PC-9 (cell line): ENCODE measurements at places on chromosomes 7 and 10.

DNA sequence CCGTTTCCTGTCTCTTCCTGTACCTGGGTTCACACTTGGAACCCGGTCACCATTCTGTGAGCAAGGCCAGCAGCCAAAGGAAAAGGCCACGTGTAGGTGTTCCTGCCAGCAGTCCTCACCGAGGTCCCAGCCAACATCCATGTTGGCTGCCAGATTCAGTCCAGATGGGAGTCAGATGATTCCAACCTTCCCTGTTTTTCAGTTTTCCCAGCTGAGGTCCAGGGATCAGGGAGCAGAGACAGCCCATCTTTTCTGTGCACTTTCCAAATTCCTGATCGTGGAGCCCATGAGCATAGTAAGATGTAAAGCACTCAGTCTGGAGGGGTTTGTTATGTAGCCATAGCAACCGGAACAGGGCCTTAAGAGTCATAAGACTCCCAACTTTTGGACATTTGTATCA is 3.9 kb upstream of the PVRIG start:
- no peak for DNase-seq

GRCh38 chr7:78047800-78048199 is 249.2 kb downstream of the PHTF2 start:
- DNase-seq = no peak

DNA sequence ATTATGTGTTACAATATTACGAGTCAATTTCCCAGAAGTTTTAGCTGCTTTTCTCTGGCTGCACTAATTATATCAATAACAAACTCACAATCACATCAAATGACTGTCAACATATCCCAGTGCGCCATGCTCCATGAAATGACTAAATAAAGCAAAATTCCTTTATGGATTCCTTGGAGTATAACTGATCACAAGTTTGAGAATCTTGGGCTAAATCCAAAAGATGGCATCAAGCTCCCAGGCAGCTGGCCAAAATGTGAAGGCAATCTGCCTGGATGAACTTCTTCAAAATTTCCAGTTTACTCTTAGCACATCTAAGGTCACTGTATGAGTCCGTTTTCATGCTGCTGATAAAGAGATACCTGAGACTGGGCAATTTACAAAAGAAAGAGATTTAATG is 210.8 kb downstream of the CCSER2 start:
- no peak for DNase-seq

DNA sequence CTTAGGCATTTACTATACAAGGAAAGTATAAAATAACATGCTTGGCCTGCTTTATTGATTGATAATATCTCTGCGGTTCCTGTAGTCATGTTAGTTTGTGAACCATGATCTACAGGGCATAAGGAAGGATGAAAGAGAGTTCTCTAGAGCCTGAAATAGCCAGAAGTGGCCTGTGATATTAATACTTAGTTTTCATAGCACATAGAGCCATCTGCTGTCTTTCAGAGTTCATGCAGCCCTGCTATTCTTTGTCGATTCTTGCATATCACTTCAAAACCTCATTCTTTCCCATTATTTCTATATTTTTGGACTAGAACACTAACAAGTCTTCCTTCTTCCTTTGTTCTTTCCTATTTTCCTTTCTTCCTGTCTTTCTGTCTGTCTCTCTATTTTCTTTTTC is 26.4 kb upstream of the PRKG1 start:
- no peak for DNase-seq

- no peak for DNase-seq
These were observed 22.4 kb downstream of the ZFAND2A start for GRCh38 chr7:1137517-1138167.

GRCh38 chr10:102113261-102113955 is 6.8 kb downstream of the LDB1 start:
- DNase-seq = no peak

DNA sequence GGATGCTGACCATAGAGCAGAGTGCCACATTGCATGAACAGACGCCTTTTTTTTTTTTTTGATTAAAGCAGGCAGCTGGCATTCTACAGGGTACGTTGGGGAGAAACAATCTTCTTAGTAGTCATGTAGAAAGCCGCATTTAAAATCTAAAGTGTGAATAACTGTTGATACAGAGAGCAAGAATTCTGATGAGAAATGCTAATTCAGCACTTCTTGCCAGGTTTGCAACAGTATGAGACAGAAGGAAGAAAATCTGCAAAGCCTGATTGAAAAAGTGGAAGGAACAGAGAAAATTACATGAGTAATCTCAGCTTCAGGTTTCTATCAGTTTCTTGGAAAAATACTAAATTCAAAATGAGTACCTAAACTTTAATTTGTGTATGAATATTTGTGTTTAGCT is 232.7 kb upstream of the CHRM2 start:
- DNase-seq = no peak

DNA sequence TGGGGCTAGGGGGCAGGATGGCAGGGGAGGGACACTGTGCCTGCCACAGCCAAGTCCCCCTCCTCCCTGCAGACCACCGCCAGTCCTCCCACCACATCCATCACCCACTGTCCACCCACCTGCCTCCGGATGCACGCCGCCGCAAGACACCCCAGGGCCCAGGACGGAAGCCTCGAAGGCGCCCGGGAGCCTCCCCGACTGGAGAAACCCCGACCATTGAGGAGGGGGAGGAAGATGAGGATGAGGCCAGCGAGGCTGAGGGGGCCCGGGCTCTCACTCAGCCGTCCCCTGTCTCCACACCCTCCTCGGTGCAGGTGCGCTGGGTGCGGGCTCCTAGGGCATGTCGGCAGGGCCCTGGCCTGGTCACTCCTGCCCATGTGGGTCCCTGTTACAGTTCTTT is 5.1 kb downstream of the SLC4A2 start:
- DNase-seq = no peak

DNA sequence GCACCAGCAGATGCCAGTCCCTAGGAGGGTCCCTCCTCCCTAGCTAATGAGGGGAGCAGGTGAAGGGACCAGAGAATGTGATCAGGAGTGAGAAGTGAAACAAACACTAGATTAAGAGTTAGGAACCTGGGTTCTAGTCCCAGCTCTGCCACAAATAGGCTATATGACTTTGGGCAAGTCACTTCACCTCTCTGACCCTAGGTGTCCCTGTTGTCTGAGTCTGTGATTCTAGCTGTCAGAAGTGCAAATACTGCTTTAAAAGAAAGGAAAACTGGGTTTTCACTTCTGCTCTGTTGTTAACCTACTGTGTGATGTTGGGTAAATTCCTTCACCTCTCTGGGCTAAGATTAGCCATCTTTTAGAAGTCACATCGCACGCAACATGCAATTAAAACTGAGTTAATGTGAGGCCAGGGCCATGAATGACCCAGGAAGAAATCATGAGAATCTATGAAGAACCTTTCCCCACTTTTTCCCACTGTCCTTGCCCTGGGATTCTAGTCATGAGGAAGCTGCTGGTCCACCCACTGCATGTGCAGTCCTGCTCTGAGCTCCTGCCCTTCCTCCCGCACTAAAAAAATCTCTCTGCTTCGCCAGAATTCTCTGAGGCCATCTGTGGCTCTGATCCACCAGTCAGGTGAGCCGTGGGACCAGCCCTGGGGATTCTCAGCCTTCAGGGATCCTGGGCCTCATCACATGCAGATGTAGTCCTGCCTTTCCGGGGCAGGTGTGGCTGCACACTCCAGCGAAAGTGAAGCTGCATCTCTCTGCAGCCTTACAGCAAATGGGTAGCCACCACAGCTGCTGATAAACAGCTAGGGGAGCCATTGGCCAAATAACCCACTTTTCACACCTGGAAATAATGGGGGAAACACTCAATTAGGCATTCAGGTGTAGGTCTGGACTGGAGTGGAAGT is 181.7 kb downstream of the PLXNA4 start:
- peak; percentile 13 for DNase-seq
